ENCODE measurements at places on chromosomes 7 and 10. TPM values are rescaled to one million over a fixed set of nuclear protein-coding genes. Genes with fewer than 3 reads are reported as not detected.

The LAMB1 gene
- total RNA-seq: not detected

GRCh38 chr10:122161795-122162194 is 109.3 kb upstream of the BTBD16 start:
- no peak for DNase-seq

The ACSM6 gene
- not detected for total RNA-seq

The ELFN1 gene
- total RNA-seq: 0.10 TPM

The MRPL43 gene
- total RNA-seq: 47.0 TPM

The SPDYE18 gene
- total RNA-seq: not detected

DNA sequence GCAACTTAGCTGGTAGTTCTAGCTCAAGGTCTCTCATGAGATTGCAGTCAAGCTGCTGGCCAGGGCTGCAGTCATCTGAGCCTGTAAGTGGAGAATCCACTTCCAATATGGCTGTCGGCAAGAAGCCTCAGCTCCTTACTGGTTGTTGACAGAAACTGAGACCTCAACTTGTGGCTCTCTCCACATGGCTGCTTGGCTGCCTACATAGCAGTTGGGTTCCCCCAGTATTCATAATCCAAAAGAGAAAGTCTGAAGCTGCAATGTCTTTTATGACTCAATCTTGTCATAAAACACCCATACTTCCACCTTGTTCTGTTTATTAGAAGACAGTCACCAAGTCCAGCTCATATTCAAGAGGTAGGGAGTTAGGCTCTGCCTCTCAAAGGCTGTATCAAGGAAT is 334.9 kb upstream of the KMT2E start:
- DNase-seq: no peak

The ECHDC3 gene
- 1.4 TPM for total RNA-seq

DNA sequence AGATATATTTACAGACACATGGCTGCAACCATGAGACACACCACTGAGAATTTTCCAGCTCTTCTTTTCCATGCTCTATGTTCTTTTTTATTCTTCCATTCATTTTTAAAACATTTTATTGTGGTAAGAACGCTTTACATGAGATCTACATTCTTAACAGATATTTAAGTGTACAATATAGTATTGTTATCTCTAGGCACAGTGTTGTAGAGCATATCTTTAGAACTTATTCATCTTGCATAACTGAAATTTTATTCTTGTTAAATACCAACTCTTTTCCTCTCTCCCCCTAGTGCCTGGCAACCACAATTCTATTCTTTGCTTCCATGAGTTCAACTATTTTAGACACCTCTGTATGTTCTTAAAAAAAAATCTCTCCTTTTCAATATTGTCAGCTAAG is 67.1 kb upstream of the HABP2 start:
- DNase-seq: no peak

- no peak for DNase-seq
Measured at GRCh38 chr7:3725155-3726059, 424.4 kb downstream of the SDK1 start.

The ZNF248 gene
- total RNA-seq: 7.4 TPM

DNA sequence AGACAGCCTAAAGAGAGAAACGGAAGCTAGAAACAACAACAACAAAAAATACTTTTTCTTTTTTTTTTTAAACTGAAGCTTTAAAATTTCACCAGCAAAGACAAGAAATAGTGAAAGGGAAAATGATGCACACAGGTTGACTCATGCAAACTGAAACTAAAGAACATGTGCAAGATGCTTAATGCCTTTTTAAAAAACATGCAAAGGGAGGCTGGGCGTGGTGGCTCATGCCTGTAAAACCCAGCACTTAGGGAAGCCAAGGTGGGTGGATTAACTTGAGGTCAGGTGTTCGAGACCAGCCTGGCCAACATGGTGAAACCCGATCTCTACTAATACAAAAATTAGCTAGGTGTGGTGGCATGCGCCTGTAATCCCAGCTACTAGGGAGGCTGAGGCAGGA is 15.1 kb upstream of the CUBN start:
- peak; percentile 77 for DNase-seq

The KCNIP2 gene
- total RNA-seq: 1.4 TPM

DNA sequence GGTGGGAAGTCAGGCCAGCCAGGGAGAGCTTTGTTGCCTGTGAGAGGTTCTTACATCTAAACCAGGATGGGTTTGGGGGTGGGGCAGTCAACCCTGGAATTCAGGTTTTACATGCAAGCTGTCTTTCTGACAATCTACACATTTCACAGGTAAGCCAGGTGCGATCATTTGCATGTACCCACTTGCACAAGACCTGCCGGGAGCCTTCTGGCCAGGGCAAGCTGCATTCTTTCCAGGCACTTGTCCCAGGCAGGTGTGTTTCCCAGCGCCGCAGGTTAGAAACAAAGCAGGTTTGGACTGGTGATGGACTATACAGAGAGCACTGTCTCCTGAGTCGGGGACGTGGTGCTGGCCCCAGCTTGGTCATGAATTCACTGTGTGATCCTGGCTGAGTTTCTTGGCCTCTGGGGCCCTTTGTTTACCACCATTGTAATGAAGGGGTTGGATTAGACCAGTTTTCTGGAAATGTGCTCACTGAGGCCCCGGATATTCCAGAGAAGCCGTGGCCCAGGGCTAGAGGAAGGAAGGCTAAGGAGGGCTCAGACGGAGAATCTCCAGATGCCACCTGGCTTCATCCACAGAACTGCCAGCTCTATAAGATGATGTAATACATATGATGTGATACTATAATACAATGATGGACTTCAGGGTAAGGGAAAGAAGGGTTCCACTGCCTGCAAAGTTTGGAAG is 205.2 kb upstream of the SVIL start:
- DNase-seq: no peak

GRCh38 chr10:78763651-78764395 is 304.9 kb upstream of the ZMIZ1 start:
- DNase-seq: peak; percentile 85

The AUTS2 gene
- 4.7 TPM for total RNA-seq

GRCh38 chr10:24731942-24732341 is 8.3 kb upstream of the ARHGAP21 start:
- no peak for DNase-seq

DNA sequence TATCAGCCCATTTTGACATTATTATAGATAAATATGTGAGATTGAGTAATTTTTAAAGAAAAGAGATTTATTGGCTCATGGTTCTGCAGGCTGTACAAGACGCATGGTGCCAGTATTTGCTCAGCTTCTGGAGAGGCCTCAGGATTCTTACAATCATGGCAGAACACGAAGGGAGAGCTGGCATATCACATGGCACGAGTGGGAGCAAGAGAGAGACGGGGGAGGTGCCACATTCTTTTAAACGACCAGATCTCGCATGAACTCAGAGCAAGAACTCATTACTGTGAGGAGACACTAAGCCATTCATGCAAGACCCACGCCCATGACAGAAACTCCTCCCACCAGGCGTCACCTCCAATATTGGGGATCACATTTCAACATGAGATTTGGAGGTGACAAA is 40.1 kb upstream of the ZNF488 start:
- DNase-seq: no peak

The CALN1 gene
- total RNA-seq: not detected

DNA sequence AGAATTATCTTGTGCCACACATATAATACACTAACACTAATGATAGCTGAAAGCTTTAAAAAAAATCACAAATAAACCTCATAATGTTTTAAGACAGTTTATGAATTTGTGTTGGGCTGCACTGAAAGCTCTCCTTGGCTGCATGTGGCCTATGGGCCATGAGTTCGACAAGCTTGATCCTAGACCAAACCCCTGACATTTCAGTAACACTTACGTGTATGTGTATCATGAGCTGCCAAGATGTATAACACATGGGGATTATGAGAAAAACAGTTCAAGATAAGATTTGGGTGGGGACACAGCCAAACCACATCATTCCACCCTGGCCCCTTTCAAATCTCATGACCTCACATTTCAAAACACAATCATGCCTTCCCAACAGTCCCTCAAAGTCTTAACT is 823.8 kb downstream of the PCDH15 start:
- DNase-seq: no peak

The CLRN3 gene
- not detected for total RNA-seq

DNA sequence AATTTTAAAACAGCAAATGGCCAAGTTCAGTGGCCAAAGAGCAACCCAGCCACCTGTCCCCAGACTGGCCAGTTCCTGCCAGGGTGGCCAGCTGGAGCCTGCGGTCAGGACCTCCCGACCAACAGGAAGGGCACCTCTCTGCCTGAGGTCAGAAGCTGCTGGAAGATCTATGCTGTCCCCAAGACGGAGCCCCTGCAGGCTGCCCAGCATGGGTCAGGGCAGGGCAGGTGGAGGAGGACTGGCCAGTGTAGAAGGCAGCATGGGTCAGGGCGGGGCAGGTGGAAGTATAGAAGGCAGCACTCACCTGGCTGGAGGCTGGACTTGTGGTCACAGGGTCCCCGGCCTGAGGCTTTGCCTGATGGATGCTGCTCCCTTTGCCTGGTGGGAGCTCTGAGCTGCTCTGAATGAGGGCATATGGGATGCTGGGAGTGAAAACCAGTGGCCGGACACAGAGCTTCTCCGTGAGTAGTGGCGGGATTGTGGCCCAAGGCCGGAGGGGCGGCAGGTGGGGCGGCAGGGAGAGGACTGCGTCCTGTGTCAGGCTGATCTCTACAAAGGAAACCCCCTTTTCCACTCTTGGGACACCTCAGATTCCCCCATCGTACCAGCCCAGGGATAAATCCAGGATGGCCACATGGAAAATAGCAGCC is 229.2 kb downstream of the TCERG1L start:
- no peak for DNase-seq

GRCh38 chr10:21926358-21926925 is 77.1 kb downstream of the DNAJC1 start:
- no peak for DNase-seq

The ACTR3C gene
- 8.8 TPM for total RNA-seq

DNA sequence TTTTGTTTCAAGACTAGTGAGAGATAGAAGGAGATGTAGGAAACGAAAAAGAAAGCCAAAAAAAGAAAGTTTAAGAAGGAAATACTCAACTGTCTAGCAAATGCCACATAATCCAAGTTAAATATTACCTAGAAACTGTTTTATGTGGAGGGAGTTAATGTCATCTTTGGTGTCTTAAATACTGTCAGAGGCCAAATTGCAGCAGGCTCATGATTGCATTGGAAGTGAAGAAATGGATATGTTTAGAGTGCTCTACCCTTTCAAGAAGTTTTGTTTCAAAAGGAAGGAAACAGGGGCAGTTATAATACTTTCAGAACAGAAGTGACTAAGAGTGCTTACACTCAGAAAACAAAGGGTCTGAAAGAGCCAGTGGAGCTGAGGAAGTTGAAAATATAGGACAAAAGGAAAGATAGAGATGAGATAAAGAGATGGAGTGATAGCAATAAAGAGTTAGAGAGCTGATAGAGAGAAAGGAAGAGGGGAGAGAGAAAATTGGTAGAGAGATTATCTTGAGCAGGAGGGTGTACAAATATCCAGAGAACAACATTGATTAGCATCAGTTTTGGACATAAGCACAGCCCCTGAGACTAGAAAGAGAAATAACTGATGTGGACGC is 28.0 kb upstream of the GNAI1 start:
- DNase-seq: no peak

DNA sequence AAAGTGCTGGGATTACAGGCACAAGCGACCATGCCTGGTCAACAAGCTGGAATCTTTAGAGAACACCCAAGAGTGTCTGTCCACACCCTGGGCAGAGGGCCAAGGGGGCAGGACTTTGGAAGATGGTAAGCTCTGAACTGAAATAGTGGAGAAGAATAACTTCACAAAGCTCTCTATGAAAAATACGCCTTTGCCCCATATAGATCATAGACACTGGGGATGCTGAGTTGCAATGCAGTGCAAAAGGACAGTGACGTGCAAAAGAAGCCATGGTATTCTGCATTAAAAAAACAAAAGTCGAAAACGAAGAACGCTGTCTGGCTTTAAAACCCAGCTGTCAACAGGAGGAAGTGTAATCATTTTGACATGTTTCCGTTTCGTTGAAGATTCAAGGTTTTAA is 353.6 kb downstream of the CALN1 start:
- DNase-seq: no peak

DNA sequence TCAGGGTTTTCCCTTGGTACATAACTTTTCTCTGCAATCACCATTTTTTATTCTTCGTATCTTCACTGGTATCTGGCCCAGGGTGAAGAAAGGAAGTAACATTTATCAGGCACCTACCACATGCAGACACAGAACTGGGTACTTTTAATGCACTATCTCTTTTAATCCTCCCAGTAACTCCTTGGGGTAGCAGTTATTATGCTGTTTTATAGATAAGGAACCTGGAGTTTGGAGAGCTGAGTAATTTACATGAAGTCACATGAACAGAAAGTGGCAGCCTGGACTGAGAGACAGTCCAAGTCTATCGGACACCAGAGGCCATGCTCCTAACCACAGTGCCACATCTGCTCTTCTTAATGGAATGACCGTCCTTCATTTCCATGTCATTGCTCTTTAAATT is 117.1 kb upstream of the PODXL start:
- no peak for DNase-seq

DNA sequence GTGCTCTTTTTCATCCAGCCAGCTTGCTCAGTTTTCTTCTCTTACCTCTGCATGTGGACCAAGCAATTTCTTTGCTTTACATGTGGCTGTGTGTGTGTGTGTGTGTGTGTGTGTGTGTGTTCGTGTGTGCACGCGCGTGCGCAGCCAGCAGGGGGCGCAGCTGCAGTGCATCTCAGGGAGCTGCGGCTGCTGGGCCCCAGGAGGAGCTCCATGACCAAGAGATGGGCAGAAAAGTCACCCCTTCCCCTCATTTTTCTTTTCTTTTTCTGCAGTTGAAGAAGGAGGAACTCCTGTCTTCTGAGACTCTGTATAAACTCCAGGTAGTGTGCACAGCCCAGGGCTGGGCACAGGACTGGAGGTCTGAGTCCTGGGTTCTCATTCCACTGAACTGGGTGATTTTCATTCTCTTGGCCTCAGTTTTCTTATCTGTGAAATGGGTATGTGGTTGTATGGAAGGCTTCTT is 41.8 kb downstream of the BLNK start:
- peak; percentile 76 for DNase-seq

Measured in activated CD4-positive, alpha-beta memory T cell treated with anti-CD3 and anti-CD28 coated beads for 36 hours (primary cell).